ENCODE measurements at places on chromosomes 13 and 19.

DNA sequence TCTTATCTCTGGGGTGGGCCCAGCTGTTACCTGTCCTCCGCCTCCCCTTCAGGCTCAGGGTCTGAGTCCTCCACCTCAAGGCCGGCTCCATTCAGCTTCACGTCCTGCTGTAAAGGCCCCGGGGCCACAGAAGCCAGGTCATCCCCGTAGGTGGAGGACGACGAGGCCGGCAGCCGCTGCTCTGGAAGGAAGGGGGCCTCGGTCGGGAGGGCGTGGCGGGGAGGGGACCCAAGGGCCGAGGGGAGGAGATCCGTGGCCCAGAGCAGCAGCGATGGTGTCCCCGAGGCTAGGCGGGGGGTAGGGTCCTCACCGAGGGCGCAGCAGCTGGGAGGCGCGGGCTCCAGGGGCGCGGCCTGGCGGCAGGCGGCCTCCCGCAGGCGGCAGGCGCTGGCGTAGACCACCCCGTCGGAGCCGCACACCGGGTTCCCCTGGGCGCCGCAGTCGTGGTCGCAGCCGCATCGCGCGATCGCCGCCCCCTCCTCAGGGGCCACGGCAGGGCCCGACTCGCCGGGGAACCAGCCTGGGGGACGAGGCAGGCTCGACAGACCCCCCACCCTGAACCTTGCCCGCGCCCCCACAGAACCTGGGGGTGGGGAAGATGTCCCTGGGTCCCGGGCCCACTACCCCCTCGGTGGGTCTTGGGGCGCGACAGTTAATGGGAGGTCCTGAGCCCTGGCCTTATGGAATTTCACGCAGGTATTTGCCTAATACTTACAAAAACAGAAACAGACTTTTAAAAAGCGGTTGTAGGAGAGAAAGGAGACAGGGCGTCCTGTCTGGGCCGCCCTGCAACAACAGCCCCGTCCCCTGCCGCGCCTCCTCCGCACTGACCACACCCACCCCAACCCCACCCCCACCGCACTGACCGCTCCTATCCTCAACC, 7.6 kb downstream of the F2RL3 start:
- no peak for DNase-seq

GRCh38 chr19:1248139-1248785, at the start of gene MIDN:
Gene MIDN, plus strand, starts transcription at chr19:1248583. Its CDS starts 1,714 bp downstream, at chr19:1250297.
- no peak for DNase-seq

DNA sequence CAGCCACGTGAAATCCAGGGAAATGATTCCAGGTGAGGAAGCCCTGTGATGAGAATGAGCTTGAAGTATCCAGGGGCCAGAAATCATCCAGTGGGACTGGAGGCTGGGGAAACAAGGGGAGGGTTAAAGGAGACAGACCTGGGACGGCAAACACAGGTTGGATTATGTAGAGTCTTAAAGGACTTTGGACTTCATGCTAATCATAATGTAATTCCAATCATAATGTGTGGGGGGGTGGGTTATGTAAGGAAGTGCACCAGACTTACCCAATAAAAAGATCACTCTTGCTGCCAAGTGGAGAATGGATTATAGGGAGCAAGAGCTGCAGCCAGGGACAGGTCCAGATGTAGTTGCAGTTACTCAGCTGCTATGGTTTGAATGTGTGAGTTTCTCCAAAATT, 16.1 kb upstream of the CYSLTR2 start:
- DNase-seq = no peak

- DNase-seq = no peak
These were observed 119.7 kb downstream of the IRS2 start for GRCh38 chr13:109666656-109667055.

- no peak for DNase-seq
These were observed 115.6 kb upstream of the NBEA start for GRCh38 chr13:34826432-34826831.

Measured in stimulated activated CD8-positive, alpha-beta memory T cell treated with anti-CD3 and anti-CD28 coated beads, Interleukin-2, amount 100 ng/mL, for 1 hour (primary cell).